ENCODE measurements at places on chromosomes 6 and 20.

- no peak for DNase-seq
Measured at GRCh38 chr20:22941550-22941949, 93.6 kb upstream of the SSTR4 start.

GRCh38 chr6:82843291-82843885, 222.3 kb downstream of the UBE3D start:
- no peak for DNase-seq

GRCh38 chr6:19757036-19757435, 80.1 kb upstream of the ID4 start:
- DNase-seq = no peak

DNA sequence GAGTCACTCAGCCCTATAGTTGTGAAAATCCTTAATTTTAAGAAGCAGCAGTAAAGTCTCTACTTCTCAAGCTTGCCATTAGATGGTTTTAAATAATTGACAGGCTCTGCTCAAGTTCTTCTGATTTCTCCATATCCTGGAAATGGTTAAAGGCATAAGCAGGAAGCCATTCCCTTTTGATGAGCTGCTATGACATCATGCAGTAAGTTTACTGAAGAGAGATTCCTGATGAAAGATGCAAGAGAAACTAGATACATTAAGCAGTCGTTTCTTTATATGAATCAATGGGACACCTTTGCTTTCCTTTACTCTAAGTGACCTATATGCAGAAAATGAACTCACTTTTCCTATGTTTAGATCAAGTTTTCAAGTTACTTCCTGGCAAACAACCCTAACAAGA, 9.8 kb downstream of the POPDC3 start:
- DNase-seq = no peak

DNA sequence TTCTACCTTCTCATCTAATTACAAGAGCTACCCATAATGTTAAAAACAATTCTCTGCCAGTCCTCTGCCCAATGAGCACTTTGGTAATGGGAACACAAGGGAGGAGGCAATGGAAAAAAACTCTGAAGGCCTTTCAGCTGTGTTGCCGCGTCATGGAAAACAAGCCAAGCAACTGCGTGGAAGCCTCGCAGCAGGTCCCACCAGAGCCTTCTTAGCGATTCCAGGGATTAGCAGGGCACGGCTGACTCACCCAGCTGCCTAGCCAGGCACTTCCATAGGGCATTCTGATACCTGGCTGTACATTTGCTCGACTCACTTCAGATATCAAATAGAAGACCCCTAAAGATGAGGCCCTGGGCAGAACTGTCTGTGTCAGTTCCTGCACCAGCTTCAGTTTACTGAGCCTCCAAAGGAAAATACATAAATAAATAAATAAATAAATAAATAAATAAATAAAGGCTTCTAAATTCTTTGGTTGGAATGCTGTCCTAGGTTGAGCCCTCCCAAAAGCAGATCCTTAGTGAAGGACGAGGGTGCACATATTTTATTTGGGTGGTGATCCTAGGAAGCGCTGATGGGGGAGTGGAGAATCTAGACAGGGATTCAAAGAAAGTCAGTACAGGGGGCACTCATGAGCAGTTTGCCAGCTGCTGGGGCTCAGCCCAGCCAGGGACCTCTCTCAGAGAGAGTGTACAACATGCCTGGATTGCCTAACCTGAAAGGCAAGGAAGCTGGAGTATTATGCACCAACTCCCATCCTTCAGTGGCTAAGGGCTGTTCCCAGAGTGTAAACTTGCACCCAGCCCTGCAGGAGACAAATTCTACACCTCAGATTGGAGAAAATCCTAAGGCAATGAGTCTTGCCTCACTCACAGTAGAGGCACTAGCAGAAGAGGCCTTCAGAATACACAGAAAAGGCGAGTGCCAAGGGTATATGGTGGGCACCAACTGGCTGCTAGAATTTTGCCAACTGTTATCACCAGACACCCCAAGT, 18.2 kb downstream of the SNAP25 start:
- no peak for DNase-seq

DNA sequence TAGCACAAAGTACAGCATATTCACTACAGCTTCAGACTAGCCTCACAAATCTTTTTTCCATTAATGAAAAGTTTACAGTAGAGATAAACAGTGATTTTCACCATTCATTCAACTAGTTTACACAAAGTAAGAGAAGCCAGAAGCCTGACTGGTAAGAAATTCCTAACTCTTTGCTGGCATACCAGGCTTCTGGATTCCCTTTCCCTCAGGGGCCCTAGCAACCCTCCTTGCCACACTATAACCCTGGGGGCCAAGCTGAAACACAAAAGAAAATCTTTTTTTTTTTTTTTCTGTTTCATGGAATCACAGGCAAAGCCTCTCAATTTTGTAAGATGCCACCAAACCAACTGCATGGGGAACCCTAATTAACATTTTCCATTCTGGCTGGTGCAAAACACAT, 28.9 kb upstream of the HMGN3 start:
- no peak for DNase-seq

GRCh38 chr6:132205946-132206345, 195.3 kb downstream of the MOXD1 start:
- DNase-seq = no peak

GRCh38 chr6:149217466-149217888, 100.0 kb upstream of the TAB2 start:
- DNase-seq = no peak

DNA sequence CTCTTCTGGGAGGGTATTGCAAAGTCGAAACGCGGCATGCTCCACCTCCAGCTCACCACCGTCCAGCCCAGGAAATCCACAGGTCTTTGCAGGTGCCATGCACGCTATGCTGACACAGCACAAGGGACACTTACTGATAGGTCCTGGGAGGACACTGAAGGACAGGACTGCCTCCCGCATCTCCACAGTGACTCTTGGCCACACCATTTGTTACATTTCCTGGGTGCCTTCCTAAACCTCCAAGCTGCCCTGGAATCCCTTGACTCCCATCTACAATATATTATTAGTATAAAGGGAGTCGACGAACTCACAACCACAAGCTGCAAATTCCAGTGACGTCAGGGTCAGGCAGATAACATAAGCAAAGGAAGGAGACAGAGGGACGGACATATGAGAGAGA, 106.9 kb downstream of the JPH2 start:
- DNase-seq = no peak
